ENCODE measurements at places on chromosomes 13 and 19.

GRCh38 chr19:56113074-56113632 lies 7.9 kb downstream of the ZNF787 start:
- DNase-seq: no peak

- DNase-seq: peak; percentile 89
Observed at GRCh38 chr13:39023316-39023715, 14.6 kb downstream of the PROSER1 start.

GRCh38 chr13:41916173-41916954 lies 44.5 kb downstream of the VWA8 start:
- DNase-seq: peak; percentile 88

- DNase-seq: no peak
Observed at GRCh38 chr13:108195146-108195545, 20.2 kb downstream of the LIG4 start.

DNA sequence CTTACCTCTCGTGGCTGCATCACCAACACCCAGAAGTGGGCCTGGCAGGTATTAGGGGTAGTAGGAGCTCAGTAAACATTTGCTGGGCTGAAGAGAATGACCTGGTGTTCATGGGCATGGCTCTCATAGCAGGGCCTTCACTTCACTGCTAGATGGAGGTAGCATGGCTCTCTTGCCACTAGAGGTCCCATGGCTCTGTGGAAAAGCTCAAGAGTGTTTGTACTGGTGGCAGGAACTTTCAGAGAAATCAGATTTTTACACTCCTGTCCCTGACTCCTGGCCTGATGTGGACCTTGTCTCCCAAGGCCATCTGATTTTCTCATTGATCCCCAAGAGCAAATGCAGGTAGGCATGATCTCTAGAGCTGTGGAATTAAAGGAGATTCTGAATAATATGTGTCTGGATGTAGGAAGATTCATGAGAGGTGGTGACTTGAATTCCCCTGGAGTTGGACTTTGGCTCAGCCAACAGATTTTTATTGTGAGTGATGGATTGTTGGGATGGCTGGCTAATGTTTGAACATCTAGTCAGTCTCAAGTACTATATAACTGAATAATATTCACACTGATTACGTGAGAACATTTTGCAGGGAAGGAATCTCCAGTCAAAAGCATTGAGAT lies 5.7 kb downstream of the ZNF574 start:
- DNase-seq: peak; percentile 45

- peak; percentile 64 for DNase-seq
Observed at GRCh38 chr13:26482451-26483197, 74.9 kb upstream of the WASF3 start.

- no peak for DNase-seq
Observed at GRCh38 chr19:35665604-35666003, 713 bp upstream of the UPK1A start.

DNA sequence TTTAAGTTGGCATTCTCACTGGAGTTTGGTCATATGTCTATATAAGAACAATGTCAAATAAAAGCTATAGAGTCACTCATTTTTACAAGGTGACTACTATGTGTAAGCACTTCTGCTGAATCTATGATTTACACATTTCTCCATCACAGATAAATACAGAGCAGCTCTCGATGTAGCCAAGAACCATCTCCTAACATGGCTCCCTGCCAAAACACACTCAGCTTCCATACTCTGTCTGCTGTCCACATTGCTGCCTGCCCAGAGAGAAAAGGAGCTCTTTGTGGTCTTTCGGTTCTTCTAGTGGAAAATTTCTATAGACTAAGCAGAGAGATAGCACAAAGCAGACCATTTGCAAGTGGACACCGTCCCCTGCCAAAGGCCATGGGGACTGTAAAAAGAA lies 190.9 kb upstream of the KLF12 start:
- DNase-seq: peak; percentile 65

DNA sequence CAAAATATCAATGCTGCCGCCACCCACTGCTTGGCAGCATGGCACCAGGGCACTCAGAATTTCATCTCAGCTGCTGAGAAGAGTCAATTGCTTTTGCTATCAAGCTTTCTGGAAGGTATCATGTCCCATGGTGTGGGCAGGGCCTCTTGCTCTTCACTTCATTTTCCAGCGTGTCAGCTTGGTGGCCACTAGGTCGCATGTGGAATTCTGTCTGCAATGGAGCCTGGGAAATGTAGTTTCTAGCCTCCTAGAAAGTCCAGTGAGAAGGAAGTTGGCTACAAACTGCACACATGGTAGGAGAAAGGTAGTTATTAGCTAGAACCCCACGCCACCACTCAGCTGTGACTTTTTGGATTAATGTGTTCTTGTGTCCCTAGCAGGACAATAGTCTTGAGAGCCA lies 105.3 kb downstream of the MYO16 start:
- DNase-seq: no peak

DNA sequence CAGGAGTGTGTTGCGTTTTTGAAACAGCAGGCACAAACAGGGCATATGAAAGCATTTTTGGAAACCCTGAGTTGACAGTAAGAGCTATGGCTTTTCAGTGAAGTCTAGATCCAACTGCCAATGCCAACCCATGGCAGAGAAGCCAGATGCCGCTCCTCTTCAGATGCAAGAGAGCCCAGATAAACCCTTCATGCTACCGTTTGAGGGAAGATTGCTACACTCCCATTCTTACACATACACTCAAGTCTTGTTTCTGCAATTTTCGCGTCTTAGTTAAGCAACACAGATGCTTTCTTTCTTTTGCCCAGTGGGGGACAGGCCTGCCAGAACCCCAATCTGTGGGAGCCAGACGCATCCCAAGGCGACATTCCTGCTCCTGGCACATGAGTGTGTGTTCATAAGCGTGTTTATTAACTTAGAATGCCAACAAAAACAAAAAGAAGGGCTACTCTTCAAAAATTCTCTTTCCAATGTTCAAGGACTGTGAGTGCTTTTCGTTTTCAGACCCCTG lies 10.4 kb downstream of the BORCS8 start:
- no peak for DNase-seq

GRCh38 chr13:95245071-95245470 lies 56.2 kb downstream of the ABCC4 start:
- no peak for DNase-seq

DNA sequence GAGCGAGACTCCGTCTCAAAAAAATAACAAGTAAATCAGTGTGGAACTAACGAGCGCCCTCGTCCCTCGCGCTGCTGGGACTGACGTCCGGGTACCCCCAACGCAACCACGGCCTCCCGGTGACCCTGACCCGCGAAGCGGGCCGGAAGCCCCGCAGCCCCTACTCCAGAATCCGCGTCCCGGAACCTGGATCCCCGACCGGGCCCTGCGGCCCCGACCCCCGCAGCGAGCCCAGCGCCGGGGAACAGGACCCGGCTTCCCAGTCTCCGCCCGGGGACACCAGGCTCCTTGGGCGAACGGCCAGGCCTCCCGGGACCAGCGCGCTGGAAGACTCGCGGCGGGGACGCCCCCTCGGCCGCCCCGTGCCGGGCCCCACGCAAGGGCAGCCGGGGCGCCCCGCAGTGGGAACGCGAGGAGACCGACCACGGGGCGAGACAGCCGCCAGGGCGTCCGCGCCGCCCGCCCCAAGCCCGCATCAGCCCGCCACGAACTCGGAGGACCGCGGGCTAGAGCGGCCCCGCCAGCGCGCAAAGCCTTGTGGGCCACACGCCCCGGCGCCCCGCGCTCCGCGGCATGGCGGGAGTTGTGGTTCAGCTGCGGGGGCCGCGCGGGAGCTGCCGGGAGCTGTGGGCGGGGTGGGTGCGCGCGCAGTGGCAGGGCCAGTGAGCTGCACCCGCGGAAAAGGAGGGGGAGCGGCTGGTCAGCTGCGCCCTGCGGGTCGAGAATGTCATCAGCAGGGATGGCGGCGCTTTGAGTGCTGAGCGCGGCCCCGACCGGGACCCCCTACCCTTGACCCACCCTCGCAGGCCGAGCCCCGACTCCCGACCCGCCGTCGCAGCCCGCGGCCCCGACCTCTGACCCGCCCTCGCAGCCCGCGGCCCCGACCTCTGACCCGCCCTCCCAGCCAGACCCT lies 7.5 kb upstream of the MADCAM1 start:
- peak; percentile 95 for DNase-seq

DNA sequence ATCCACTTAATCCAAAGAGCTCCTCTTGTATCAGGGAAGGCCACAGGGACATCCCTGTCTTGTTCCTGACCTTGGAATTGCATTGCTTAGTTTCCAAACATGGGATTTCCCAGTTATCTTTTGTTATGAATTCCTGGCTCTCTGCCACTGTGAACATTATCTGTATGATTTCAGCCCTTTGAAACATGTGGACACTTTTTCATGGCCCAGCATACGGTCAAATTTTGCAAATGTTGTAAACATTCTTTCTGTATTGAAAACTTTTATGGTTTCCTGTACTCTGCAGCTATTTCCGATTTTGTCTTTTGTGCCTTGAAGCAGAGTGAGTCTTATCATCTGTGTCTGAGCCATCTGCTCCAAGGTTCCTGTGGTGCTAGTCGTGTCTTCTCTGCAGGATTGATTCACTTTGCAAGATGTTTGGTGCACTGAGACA lies 4.5 kb upstream of the CFAP97D2 start:
- DNase-seq: peak; percentile 91

DNA sequence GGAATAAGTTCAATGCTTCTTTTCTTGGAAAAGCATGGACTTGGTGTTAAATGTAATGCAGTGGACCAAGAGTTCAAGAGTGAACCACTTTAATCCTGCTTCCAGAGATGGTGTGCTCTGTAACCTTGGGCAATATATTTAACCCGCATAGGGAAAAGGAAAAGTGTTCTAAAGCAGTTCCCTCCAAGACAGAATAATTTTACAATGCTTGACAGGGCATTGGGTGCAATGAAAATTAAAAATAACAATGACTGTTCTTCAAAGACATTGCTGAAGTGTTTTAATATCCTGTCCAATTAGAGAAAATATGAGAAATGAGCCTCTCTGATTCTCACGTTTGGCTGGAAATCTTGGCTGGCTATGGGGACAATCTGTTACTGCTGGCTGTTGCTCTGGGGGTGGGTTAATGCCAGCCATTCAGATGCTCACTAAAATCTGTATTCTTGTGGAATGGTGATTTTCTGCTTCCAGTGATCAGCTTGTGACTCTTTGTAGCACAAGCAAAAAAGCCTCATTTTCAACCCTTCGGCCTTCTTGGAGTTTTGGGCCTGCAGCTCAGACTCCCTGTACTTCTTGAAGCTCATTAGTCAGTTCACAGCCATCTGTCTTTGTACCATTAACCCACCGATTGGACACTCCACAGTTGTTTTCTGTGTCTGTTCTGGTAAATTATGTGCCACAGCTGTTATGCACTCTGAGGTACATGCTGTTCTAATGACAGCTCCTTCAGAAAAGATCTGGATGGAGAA lies 310.6 kb downstream of the LMO7 start:
- DNase-seq: no peak

DNA sequence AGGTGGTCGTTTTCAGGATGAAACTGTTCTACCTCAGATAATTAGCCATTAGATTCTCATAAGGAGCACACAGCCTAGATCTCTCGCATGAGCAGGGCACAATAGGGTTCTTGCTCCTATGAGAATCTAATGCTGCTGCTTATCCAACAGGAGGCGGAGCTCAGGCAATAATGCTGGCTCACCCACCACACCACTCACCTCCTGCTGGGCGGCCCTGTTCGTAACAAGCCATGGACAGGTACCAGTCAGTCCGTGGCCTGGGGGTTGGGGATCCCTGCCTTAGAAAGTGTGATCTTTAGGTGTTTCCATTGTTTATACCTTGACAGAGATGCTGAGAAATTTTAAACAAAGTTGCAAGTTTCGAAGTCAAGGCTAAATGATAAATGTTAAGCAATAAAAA lies 344.6 kb upstream of the HTR2A start:
- no peak for DNase-seq

GRCh38 chr13:27774169-27774568 lies 18.1 kb upstream of the GSX1 start:
- no peak for DNase-seq

- peak; percentile 85 for DNase-seq
Observed at GRCh38 chr13:47826471-47826870, 174.6 kb downstream of the SUCLA2 start.

GRCh38 chr13:19155321-19155861 lies 26.2 kb downstream of the TUBA3C start:
- DNase-seq: no peak

DNA sequence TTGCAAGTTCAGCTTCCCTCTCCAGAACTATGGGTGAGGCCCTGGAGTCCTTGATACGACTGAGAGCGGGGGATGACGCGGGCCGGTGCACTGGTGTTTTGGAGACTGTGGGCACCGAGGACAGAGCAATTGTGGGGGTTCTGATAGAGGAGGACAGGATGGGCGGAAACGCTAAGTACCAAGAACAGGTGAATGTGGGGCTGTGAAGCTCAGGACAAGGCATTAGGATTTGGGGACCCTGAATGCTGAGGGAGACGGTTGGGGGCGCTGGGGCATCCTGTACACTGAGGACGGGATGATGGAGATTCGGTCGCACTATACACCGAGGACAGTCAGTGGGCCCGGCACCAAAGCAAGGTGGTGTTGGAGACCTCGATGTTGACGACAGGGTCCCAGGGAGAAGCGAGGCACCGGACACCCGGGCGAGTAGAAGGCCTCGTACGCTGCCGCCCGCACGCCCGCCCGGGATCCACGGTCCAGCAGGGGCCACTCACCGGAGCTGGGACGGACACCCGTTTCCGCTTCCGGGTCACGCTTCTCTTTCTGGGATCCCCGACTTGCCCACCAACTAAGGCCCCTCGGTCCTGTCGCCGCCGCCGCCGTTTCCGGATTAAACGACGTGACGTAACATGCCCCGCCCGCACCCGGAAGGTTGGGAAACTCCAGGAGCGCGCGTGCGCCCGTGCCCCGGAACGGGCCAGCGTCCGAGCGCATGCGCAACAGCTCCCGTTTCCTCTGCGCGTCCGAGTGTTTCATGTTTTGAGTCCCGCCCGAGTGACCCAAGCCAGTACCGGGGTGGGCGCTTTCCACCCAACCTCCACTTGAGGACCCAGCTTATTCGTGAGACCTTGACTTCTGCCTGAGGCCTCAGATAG lies at the start of gene CHMP2A:
Gene CHMP2A (minus strand): TSS at position 612 of the 875 bp plus-strand sequence. CDS start 893 bp downstream, outside the sequence.
- DNase-seq: peak; percentile 98
